Stimulated activated CD4-positive, alpha-beta T cell treated with anti-CD3 and anti-CD28 coated beads, Interleukin-4, amount 100 ng/mL, for 24 hours (primary cell): ENCODE measurements at places on chromosomes 5 and 9.

GRCh38 chr5:159309689-159310433 is 20.4 kb downstream of the IL12B start:
- DNase-seq, result no peak

DNA sequence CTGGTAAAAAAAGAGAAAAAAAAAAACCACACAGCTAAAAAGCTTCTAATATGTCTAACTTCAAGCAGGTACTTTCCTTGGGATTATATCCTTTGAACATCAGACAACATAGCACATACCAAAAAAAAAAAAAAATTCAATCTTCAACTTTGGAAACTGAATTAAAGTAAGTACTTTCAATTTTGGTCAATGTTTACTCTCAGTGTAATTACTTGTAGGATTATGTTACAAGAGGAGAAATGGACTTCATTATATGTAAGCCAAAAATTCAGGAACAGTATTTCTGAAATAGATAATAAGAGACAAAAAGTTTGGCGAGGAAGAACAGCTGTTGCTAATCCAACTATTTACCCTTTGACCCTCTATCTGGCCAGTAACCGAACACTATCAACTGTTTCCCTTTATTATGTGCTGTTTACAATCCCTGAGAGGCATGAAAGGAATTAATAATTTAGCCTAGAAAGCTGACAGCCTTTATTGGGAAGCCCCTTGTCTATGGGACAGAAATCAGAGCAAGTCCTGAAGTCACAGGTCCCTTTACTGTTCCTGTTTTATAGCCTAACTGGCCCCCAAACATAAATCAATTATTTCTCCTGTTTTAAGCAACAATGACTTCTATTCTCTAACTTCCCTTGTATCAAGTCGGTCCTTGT is 46.6 kb downstream of the NR6A1 start:
- no peak for DNase-seq

GRCh38 chr5:75331095-75332090 is 5.6 kb upstream of the HMGCR start:
- no peak for DNase-seq

GRCh38 chr9:81777482-81777881 is 88.1 kb upstream of the TLE1 start:
- no peak for DNase-seq

GRCh38 chr5:172648755-172649154 is 7.7 kb downstream of the NEURL1B start:
- no peak for DNase-seq

- DNase-seq, result no peak
Measured at GRCh38 chr9:93326654-93327053, 124.8 kb upstream of the FAM120A start.

GRCh38 chr5:570886-571285 is 41.3 kb upstream of the CEP72 start:
- DNase-seq, result no peak

DNA sequence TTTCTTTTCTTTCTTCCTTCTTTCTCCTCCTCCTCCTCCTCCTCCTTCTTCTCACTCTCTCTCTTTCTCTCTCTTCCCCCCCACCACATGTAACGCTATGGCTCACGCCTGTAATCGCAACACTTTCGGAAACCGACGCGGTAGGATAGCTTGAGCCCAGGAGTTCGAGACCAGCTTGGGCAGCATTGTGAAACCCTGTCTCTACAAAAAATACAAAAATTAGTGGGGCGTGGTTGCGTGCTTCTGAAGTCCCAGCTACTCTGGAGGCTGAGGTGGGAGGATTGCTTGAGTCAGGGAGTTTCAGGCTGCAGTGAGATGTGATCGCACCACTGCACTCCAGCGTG is 736 bp upstream of the GLDC start:
- DNase-seq, result peak; percentile 51

DNA sequence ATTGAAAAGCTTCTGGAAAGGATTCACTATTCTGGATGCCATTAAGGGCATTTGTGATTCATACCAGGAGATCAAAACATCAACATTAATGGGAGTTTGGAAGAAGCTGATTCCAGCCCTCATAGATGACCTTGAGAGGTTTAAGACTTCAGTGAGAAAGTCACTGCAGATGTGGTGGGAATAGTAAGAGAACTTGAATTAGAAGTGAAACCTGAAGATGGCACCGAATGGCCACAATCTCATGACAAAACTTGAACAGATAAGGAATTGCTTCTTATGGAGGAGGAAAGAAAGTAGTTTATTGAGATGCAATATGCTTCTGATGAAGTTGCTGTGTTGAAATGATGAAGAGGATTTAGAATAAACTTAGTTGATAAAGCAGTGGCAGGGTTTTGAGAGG is 254.6 kb upstream of the SLC24A2 start:
- DNase-seq, result no peak

GRCh38 chr5:154881986-154882385 is 23.6 kb downstream of the CNOT8 start:
- DNase-seq, result no peak

DNA sequence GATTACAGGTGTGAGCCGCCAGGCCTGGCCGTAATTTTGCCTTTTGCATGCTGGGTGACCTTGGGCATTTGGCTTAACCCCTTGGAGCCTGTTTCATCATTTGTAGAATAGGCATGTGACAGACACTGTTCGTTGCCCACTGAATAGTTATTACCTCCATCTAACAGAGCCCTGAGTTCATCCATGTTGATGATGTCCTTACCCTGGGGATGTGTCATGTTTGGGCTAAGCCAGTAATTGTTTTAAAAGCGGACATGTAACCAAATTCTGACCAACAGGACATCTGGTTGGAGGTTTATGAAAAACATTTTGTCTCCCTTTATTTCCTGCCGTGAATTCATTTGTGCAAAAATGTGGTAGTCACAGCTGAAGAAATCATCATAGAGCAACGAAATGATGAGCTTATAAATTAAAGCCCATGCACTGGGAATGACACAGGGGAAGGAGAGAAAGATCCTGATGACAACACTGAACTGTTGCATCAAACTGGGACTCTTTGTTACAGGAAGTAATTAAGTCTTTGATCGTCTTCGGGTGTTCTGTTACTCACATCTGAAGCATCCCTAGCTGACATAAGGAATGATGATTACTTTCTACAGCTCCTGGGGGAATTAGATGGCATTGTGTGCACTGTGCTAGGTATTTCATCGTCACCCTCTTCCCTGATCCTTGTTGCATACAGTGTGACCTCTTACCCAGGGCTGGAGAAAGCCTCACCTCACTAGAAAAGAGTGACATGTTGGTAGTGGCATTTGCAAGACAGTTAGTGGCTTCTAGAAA is 117.8 kb downstream of the FGF18 start:
- no peak for DNase-seq

GRCh38 chr9:15606643-15607472 is 54.0 kb downstream of the CCDC171 start:
- peak; percentile 11 for DNase-seq
